Prostate gland (tissue), 2 donors: ENCODE measurements at places on chromosomes 2 and 18. TPM values are rescaled to one million over a fixed set of nuclear protein-coding genes. Genes with fewer than 3 reads are reported as not detected.

GRCh38 chr2:2320486-2321199, 10.4 kb downstream of the MYT1L start:
- no peak for DNase-seq
- no peaks in the 10 kb centered on the region for H3K4me1 ChIP-seq
- H3K27me3 ChIP-seq: peaks cover 4% of the 10 kb centered on the region
- no peak overlapping the region for H3K27ac ChIP-seq

- no peaks in the 10 kb centered on the region for H3K36me3 ChIP-seq
- no peak overlapping the region for H3K27ac ChIP-seq
- no peak for DNase-seq
Measured at GRCh38 chr18:9865764-9866490, 19.8 kb upstream of the TXNDC2 start.

DNA sequence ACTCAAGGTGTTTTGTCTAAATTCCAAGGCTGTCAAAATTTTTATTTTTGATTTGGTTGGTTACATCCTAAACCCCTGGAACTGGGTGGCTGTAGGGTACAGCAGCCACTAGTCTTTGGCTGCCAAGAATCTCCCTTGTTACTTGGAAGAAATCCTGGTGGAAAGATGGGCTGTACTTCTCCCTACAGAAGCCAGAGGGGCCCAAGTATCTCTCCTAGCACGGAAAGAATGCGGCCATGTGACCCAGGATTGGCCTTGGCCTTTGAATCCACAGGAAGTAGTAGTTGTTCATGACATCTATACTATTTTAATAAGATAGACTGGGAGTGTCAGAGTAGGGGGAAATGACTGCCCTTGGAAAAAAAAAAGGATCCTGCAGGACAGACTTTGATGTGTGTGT, 54.4 kb upstream of the MYO3B start:
- H3K27ac ChIP-seq: no peak overlapping the region
- H3K4me3 ChIP-seq: no peak overlapping the region
- no peaks in the 10 kb centered on the region for H3K36me3 ChIP-seq
- no peaks in the 10 kb centered on the region for H3K4me1 ChIP-seq
- no peaks in the 10 kb centered on the region for H3K27me3 ChIP-seq

GRCh38 chr2:71243634-71244301, 16.9 kb upstream of the PAIP2B start:
- H3K4me3 ChIP-seq: no peak overlapping the region
- no peaks in the 10 kb centered on the region for H3K36me3 ChIP-seq
- no peak overlapping the region for H3K27ac ChIP-seq
- DNase-seq: no peak
- no peaks in the 10 kb centered on the region for H3K27me3 ChIP-seq

DNA sequence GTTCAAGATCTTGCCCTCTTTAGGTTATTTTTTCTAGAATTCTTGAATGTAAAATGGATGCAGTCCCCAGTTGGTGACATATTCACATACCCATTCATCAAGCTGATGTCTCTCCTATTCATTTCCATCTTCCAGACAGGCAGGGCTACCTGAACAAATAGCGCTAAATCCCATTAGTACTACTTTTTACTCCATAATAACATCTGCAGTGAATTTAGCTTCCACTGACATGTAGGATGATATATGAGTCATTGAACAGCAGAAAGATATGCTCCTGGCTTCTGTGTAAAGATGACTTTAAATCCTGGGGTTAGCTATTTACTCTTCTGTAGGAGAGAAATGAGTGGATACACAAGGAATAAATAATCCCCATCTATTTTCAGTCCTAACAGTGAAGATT, 194.7 kb downstream of the RND3 start:
- no peak overlapping the region for H3K4me3 ChIP-seq
- H3K27me3 ChIP-seq: no peaks in the 10 kb centered on the region
- no peak overlapping the region for H3K27ac ChIP-seq
- H3K36me3 ChIP-seq: no peaks in the 10 kb centered on the region
- no peak for DNase-seq

- H3K4me1 ChIP-seq: no peaks in the 10 kb centered on the region
Measured at GRCh38 chr2:5986801-5987787, 294.9 kb downstream of the SOX11 start.

DNA sequence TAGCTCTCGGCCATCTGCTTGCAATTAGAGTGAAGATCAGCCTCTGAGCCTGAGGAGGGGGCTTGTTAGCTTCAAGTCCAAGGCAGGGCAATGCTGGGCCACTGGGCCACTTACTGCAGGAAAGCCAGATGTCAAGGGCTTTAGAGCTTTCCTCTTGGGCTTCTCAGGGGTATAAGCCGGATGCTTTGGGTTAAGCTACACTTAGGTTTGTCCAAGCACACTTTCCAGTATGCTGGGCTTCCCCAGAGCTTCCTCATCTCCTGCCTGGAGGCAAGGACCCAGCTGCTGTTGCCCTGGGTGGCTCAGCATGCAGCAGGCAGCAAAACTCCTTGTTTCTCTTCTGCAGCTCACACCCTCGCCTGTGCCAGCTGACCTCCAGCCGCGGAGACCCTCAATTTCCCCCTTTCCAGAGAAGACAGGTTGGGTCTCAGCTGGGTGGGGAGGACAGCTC, 29.0 kb upstream of the ATOH8 start:
- H3K4me1 ChIP-seq: no peaks in the 10 kb centered on the region
- no peak overlapping the region for H3K27ac ChIP-seq
- H3K36me3 ChIP-seq: no peaks in the 10 kb centered on the region
- no peaks in the 10 kb centered on the region for H3K27me3 ChIP-seq
- no peak for DNase-seq
- H3K4me3 ChIP-seq: no peak overlapping the region

DNA sequence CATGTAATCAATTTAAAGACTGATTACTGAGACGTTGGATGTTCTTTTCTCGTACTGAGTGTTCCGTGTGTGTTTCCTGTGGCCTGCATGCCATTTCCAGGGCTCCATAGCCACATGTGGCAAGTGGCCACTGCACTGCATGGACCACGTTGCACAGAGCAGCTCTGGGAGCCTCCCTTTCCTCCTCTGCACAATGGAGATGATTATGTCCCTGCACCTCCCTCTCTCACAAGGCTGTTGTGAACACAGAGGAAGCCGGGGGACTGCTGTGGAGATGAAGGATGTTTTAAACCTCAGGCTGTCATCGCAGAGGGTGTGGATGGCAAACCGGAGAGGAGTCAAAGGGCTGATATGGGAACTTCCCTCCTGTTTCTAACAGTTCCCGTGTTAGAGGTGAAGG, 87.7 kb downstream of the TGOLN2 start:
- H3K36me3 ChIP-seq: no peaks in the 10 kb centered on the region
- no peaks in the 10 kb centered on the region for H3K4me1 ChIP-seq
- H3K27ac ChIP-seq: no peak overlapping the region
- no peak for DNase-seq
- no peak overlapping the region for H3K4me3 ChIP-seq
- no peaks in the 10 kb centered on the region for H3K27me3 ChIP-seq

- H3K27me3 ChIP-seq: no peaks in the 10 kb centered on the region
- DNase-seq: peak; percentile 14
- no peak overlapping the region for H3K4me3 ChIP-seq
- H3K36me3 ChIP-seq: no peaks in the 10 kb centered on the region
- H3K4me1 ChIP-seq: peaks cover 6% of the 10 kb centered on the region
Measured at GRCh38 chr2:85215081-85215447, 81.9 kb downstream of the TCF7L1 start.

GRCh38 chr2:236916181-236916580, 169.5 kb upstream of the COPS8 start:
- no peak for DNase-seq
- no peak overlapping the region for H3K4me3 ChIP-seq
- H3K4me1 ChIP-seq: no peaks in the 10 kb centered on the region
- H3K36me3 ChIP-seq: no peaks in the 10 kb centered on the region

DNA sequence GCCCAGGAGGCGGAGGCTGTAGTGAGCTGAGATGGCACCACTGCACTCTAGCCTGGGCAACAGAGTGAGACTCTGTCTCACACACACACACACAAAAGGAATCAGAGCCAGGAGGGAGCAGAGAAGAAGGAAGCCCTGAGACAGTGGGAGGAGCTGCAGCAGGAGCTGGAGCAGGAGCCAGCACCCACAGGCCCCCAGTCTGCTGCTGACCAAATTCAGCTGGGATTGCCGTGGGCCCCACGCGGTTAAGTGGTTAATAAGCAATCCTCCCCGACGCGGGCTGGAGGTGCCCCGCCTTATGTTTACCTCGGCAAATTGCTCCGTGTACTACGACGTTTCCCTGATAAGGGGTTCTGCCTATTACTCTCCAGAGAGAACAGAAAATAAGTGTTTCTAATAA, 265.3 kb downstream of the TWIST2 start:
- H3K4me1 ChIP-seq: peaks cover 14% of the 10 kb centered on the region
- DNase-seq: no peak
- H3K4me3 ChIP-seq: no peak overlapping the region
- H3K27me3 ChIP-seq: no peaks in the 10 kb centered on the region

DNA sequence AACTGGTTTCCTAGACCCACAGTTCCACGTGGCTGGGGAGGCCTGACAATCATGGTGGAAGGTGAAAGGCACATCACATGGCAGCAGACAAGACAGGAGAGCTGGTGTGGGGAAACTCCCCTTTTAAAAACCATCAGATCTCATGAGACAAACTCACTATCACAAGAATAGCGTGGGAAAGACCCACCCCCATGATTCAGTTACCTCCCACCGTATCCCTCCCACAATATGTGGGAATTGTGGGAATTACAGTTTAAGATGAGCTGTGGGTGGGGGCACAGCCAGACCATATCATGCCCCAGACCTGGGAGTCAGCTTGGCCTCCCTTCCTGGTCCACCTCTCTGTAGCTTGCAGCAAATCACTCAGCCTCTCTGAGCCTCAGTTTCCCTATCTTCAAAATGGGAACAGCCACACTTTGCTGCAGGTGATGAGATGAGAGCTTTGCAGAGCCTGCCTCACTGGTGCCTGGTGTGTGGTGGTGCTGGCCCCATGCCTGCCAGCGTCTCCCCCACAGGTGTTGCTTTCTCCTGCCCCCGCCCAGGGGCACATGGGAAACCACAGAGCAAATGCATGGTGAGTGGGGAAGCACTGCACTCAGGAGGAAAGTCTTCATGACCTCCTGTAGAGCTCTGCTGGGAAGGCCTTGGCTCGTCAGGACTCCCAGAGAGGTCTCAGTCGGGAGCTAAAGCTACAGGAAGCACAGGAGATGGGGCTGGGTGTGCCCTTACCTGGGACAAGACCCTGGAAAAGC, 31.1 kb downstream of the GREB1 start:
- no peaks in the 10 kb centered on the region for H3K27me3 ChIP-seq
- no peaks in the 10 kb centered on the region for H3K4me1 ChIP-seq

DNA sequence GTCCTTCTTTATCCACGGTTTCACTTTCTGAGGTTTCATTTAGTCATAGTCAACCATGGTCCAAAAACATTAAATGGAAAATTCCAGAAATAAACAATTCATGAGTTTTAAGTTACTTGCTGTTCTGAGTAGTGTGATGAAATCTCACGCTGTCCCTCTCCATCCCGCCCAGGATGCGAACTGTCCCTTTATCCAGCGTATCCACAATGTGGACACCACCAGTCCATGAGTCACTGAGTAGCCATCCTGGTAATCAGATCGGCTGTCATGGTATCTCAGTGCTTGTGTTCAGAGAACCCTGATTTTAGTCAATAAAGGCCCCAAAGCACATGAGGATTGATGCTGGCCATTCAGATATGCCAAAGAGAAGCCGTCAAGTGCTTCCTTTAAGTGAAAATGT, 3.7 kb downstream of the SP140L start:
- no peaks in the 10 kb centered on the region for H3K27me3 ChIP-seq
- no peaks in the 10 kb centered on the region for H3K36me3 ChIP-seq
- no peak overlapping the region for H3K4me3 ChIP-seq
- H3K27ac ChIP-seq: no peak overlapping the region

GRCh38 chr2:11140492-11140891, 14.8 kb upstream of the SLC66A3 start:
- H3K27me3 ChIP-seq: no peaks in the 10 kb centered on the region
- no peaks in the 10 kb centered on the region for H3K36me3 ChIP-seq
- DNase-seq: no peak
- H3K4me3 ChIP-seq: no peak overlapping the region
- H3K27ac ChIP-seq: no peak overlapping the region

- no peaks in the 10 kb centered on the region for H3K36me3 ChIP-seq
- no peaks in the 10 kb centered on the region for H3K4me1 ChIP-seq
- no peak for DNase-seq
- no peaks in the 10 kb centered on the region for H3K27me3 ChIP-seq
Measured at GRCh38 chr18:10524507-10525370, 1.1 kb upstream of the NAPG start.

DNA sequence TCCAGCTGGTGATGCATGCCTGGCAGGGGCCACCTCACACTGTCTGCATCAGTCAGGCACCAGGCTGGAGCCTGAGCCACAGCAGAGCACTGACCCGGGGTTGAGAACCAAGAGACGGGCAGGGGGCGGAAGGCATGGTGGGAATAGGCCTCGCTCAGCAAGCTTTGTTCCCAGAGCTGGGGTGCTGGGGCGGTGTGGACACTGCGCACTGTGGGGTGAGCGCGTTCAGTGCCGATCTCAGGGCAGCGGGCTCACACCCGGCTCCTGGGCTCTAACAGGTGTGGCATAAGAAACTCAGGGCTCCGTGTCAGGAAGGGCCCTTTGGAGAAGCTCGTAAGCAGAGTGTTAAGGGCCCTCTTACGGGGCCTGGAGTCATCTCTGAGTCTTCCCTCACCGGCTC, 15.7 kb downstream of the SH3RF3 start:
- peaks cover 3% of the 10 kb centered on the region for H3K27me3 ChIP-seq
- H3K36me3 ChIP-seq: no peaks in the 10 kb centered on the region
- no peak for DNase-seq
- no peak overlapping the region for H3K4me3 ChIP-seq
- H3K4me1 ChIP-seq: no peaks in the 10 kb centered on the region

DNA sequence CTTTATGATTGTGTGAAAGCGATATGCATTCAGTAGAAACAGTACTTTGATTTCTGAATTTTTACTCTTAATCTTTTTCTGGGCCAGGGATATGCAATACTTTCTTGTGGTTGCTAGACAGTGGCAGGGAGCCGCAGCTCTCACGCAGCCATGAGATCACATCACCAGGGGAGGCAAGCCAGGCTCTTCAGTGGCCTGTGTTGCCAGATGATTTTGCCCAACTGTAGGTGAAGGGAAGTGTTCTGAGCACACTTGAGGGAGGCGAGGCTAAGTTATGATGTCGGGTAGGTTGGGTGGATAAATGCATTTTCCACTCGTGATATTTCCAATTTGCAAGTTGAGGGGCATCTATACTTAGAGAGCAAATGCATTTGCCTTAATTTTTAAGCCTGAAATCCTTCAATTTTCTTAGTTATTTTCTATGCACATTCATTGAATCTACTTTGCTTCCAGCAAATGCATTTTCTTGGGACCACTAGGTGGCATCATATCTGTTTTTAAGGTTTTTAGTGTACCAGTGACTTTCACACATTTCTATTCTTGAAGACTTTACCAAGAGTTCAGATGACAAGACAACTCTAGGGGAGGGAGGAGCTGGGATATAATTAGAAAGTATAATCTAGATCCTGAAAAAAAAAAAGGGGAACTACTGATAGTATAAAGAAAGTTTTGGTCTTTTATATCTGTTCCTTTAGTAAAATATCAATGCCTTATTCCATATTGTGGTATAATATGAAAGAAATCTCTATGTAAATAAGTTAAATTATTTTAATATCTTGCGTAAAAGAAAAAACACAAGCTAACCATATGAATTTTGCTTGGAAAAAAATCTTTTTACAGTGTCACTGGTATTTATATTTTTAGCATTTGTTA, 643.3 kb downstream of the SOCS6 start:
- H3K27me3 ChIP-seq: no peaks in the 10 kb centered on the region
- DNase-seq: no peak
- H3K4me1 ChIP-seq: no peaks in the 10 kb centered on the region
- no peak overlapping the region for H3K27ac ChIP-seq
- H3K36me3 ChIP-seq: no peaks in the 10 kb centered on the region

C2orf76 gene
- total RNA-seq: 16.2 TPM

ATP6V1B1 gene
- total RNA-seq: not detected

KCNG2 gene
- not detected for total RNA-seq

FNDC4 gene
- total RNA-seq: 24.1 TPM

PID1 gene
- total RNA-seq: 14.0 TPM

G6PC2 gene
- total RNA-seq: not detected

GLI2 gene
- 3.8 TPM for total RNA-seq
